Brain (organoid and tissue), 16 donors: ENCODE measurements at places on chromosomes 7 and 10.

GRCh38 chr10:117546020-117546580, 3.6 kb downstream of the EMX2 start:
- peak; percentile 26 for DNase-seq

DNA sequence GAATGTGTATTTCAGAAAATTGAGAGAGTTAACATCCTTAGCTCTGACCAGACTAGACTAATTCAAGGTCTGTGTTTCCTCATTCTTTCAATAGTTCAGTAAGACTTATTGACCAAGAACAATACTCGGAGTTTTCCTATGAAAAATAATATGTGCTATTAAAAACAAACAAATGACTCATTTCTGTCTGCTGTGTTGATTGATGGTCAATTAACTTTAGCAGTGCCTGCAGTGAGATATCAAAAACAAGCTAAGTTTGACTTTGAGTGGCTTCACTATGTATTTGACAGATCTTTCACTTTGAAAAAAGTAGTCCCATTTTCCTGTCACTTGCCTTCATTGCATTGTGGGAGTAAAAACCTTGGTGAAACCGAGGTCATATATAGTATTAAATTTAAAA, 91.0 kb downstream of the GNAT3 start:
- DNase-seq = no peak

DNA sequence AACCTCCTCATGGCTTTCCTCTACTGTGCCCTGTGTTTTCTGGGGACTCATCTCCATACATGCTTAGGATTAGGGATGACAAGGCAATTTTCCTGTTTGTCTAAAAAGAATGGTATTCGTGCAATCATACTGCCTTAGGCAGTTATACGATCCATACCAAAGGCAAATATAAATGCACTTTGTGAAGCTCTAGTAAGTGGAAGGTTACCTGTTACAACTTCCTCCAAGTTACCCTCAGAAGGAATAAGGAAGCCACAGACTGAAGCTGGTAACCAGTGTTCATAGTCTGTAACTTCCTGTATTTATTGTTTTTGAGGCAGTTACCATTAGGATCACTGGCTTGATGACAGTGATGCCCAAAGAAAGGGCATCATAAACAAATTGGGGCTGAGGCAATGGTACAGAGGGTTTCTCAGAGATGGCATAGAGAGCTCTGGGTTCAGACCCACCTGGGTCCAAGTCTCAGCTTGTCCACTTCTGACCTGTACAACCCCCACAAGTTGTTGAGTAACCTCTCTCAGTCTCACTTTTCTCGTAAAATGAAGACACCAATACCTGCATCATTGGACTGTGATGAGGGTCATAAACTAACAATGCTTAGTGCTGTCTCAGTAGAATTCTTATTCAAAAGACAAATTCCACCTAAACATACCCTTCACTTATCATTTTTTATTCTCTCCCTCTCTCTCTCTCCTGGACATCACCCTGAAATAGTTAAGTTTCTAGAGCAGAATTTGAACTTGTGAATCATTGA, 138.2 kb downstream of the ELMO1 start:
- no peak for DNase-seq

- DNase-seq = peak; percentile 82
These were observed 14.3 kb downstream of the MOSPD3 start for GRCh38 chr7:100626530-100627237.

DNA sequence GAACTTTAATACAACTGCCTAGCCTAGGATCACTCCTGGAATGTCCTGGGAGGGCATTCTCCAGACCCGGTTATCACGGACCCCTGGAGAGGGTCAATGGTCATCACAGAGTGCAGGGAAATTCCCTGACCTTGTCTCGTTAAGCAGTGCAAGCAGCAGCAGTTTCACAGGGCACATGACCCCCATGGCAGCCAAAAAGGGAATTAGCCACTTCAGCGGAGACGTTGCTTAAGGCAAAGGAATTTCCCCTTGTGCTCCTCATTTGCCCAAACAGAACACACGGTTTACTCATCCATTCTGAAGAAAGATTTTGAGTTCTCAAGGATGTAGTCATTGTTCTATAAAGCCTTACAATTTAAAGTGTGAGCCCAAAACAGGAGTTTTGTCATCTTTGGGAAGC, 260.3 kb downstream of the SNX13 start:
- DNase-seq = no peak

DNA sequence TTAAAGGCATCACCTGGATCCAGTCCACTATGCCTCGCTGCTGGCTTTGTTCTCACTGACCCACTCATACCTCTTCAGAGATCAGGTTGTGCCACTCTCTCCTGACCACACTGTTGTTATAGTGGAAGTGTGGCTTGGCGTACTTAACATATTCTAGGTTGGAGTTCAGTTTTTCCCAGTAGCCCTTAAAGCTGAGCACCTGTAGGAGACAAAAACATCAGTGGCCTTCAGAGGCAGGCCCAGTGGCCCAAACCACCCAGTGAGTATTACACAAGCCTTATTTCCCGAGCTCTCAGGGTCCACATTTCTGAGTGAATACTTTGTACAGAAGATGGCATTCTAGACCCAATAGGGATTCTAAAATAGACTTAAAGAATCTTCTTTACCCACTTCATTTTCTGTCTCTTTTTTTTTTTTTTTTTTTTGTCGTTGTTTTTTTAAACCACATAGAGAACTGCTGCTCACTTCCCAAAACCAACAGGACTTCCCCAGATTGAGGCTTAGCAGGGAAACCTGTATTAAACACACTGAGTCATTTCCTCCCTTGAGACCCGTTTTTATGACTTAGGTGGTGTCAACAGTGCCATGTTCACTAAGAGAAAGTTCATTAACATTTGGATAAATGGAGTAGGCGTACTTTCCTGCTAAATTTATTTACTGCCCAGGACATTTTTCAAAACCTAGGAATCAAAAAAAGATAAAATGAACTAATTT, 85.8 kb downstream of the GSAP start:
- no peak for DNase-seq

DNA sequence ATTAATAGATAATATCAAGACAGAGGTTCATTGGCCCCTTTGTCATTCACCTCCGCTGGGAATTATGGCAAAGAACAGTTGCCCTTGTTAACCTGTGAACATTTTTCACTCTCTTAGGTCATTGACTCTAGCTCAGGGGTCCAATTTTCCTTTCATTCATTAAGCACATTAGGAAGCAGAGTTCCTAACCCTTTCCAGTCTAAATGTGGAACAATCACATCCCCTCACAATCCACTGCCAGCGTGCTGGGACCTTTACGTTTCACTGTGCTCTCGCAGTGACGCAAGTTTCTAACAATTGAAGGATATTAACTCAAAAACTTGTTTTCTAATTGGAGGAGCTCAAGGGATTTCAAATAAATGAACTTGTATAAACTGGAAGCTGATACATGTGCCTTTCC, 79.3 kb upstream of the MEOX2 start:
- no peak for DNase-seq

GRCh38 chr10:36473122-36473521, 652.3 kb upstream of the ANKRD30A start:
- no peak for DNase-seq
